ENCODE measurements at places on chromosomes 3 and 15. TPM values are rescaled to one million over a fixed set of nuclear protein-coding genes. Genes with fewer than 3 reads are reported as not detected.

Gene LRRC34
- polyA plus RNA-seq, result 0.60 TPM

Gene TRPC1
- polyA plus RNA-seq, result 0.45 TPM

Gene EXD1
- polyA plus RNA-seq, result not detected

Gene TMEM45A
- polyA plus RNA-seq, result 0.14 TPM

Gene AGBL1
- polyA plus RNA-seq, result not detected

Gene ATRIP
- 13.9 TPM for polyA plus RNA-seq

Gene CFAP100
- not detected for polyA plus RNA-seq

Gene CCR9
- 6.3 TPM for polyA plus RNA-seq

Gene CMC1
- polyA plus RNA-seq, result 22.5 TPM

Gene TRIM59
- 21.6 TPM for polyA plus RNA-seq

Gene CDCP1
- not detected for polyA plus RNA-seq

Gene CDHR4
- polyA plus RNA-seq, result not detected

Gene HTR3D
- polyA plus RNA-seq, result not detected

Gene GYG1
- 28.9 TPM for polyA plus RNA-seq

Gene ZNF80
- polyA plus RNA-seq, result not detected

Gene COL6A5
- not detected for polyA plus RNA-seq

Gene FAM219B
- 42.7 TPM for polyA plus RNA-seq

Gene SLCO2A1
- not detected for polyA plus RNA-seq

Gene ANKDD1A
- 3.4 TPM for polyA plus RNA-seq

Gene DUT
- 147 TPM for polyA plus RNA-seq

Gene NEK4
- polyA plus RNA-seq, result 11.3 TPM

Gene MESP2
- not detected for polyA plus RNA-seq

Gene RASGRP1
- 32.6 TPM for polyA plus RNA-seq

Gene EBLN2
- 0.80 TPM for polyA plus RNA-seq

Gene TLNRD1
- 4.6 TPM for polyA plus RNA-seq

Gene BFSP2
- 2.8 TPM for polyA plus RNA-seq

Gene GPR27
- 0.11 TPM for polyA plus RNA-seq

Gene SERPINI2
- polyA plus RNA-seq, result not detected

Gene ECE2
- not detected for polyA plus RNA-seq

Gene FETUB
- not detected for polyA plus RNA-seq

Gene TLR9
- 10.4 TPM for polyA plus RNA-seq

Gene CCK
- polyA plus RNA-seq, result not detected

Gene PROS1
- 0.26 TPM for polyA plus RNA-seq

Gene BHLHE40
- polyA plus RNA-seq, result 11.1 TPM

Gene PLSCR5
- polyA plus RNA-seq, result not detected

Gene PYGO1
- polyA plus RNA-seq, result not detected

Gene TMEM212
- not detected for polyA plus RNA-seq

Gene MED12L
- polyA plus RNA-seq, result 0.05 TPM

Gene OCA2
- polyA plus RNA-seq, result not detected

Gene LYZL4
- polyA plus RNA-seq, result not detected

Gene CFAP20DC
- polyA plus RNA-seq, result 0.53 TPM

Gene GOLGA6D
- not detected for polyA plus RNA-seq

Gene APOD
- polyA plus RNA-seq, result not detected

Gene CRBN
- polyA plus RNA-seq, result 113 TPM

Gene NCEH1
- polyA plus RNA-seq, result 4.5 TPM

Gene KLHL6
- polyA plus RNA-seq, result 31.3 TPM
